Stimulated activated CD8-positive, alpha-beta memory T cell treated with anti-CD3 and anti-CD28 coated beads, Interleukin-2, amount 100 ng/mL, for 1 hour (primary cell): ENCODE measurements at places on chromosomes 16 and 17.
A peak's percentile ranks its signal among the peaks of the same experiment; 100 is the strongest.

GRCh38 chr17:64749306-64749705 lies 87.2 kb upstream of the SMURF2 start:
- DNase-seq: no peak

DNA sequence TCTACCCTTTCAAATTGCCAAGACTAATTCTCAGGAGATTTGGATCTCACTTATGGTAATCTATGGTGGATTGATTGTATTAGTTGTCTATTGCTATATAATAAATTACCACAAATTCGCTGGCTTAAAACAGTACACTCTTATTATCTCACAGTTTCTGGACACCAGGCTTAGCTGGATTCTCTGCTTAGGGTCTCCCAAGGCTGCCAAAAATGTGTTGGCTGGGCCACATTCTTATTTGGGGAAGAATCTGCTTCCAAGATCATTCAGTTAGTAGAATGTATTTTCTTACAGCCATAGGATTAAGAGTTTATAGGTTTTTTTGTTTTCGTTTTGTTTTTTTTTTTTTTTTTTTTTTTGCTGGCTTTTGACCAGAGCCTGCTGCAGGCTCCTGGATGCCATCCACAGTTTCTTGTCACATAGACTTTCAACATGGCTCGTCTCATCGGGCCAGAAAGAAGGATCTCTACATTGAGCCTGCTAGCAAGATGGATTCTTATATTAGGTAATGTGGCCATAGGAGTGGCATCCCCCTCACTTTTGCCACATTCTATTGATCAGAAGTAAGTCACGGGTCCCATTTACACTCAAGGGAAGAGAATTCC lies 415.3 kb downstream of the KIF2B start:
- no peak for DNase-seq

- DNase-seq: no peak
Observed at GRCh38 chr16:48318630-48319029, 66.6 kb downstream of the SIAH1 start.

GRCh38 chr17:33976831-33977230 lies 278.3 kb upstream of the CCL2 start:
- no peak for DNase-seq

DNA sequence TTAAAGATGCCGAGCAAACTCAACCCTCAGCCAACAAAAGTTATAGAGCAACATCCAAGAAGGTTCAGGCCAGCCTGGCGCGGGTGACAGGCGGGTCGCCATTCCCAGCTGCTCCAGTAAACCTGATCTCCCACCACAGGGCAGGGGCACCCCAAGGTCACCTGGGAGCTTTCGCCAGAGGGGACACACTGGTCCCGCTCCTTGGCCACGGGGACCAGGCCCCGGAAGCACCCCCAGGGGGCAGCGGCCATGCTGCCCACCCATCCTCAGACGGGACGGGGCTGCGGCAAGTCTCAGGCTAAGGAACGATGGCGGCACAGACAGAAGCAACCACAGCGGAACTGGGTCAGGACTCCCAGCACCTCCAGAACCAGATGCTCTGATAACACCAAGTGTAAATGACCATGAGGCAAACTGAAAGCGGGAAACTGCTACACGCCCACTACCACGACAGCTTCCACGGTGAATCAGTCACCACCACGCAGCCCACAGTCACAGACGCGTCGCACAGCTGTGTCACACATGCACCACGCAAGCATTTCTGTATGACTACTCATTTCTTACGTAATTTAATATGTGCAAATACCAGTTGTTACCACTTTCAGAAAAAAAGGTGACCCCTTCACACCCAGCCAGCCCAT lies 14.1 kb upstream of the CCDC154 start:
- no peak for DNase-seq

- DNase-seq: peak; percentile 31
Observed at GRCh38 chr17:29176558-29177351, 3.4 kb downstream of the MYO18A start.

DNA sequence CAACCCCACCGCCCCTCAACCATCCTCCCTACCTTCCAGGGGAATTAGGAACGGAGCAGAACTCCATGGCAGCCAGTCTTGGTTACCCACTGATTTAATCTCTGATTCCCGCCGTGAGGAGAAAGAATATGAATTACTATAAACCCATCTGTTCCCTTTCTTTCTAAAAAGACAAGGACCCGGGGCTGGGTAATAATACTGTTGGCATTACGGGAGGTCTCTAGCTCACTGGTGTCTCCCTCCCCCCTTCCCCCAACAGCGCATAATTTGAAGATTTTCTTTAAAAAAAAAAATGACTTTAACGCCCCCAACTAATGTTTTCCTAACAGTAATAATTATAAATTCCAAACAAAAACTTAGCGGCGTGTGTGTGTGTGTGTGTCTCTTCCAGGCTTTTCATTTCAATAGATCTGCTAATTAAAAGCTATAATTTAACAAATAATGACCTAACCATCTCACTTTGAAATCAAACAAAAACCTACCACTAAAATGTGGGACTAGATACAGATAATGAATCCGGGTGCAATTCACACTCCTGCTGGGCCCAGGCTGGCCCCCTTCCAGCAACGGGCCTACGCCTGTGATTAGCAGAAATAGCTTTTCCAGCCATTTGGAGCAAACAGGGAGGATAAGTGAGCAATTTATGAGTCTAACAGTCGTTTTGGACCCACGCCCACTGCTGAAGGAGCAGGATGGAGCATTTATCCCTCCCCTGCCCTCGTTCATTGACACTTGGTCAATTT lies 18.2 kb upstream of the BHLHA9 start:
- DNase-seq: no peak

GRCh38 chr17:75876938-75877751 lies 1.2 kb downstream of the TRIM47 start:
- DNase-seq: no peak

GRCh38 chr17:60443713-60444112 lies 21.4 kb downstream of the CHCT1 start:
- DNase-seq: no peak

GRCh38 chr17:66547151-66547865 lies 244.9 kb downstream of the PRKCA start:
- DNase-seq: no peak

DNA sequence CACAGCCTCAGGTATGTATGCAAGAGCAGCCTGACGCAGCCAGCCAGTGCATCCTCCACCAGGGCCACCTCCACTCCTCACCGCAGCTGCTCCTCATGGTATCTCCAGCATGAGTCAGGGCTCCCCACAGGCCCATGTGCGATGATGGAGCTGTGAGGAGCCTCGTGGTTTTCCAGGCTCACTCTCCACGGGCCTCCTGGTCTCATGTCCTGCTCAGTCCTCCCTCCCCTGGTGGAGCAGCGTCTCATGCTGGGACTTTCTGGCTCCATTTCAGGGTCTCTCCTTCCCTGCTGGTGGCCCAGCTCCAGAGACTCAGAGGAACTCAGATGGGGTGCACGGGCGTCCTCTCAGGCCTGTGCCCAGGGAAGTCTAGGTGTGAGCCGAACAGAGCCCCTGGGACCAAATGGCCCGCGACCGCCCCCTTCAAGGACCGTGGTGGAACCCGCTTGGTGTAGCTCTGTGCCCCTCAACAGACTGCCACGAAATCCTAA lies 70.4 kb downstream of the METRNL start:
- DNase-seq: no peak

GRCh38 chr16:525123-525519 lies 2.4 kb upstream of the CAPN15 start:
- no peak for DNase-seq

GRCh38 chr16:4019371-4019791 lies 96.9 kb downstream of the ADCY9 start:
- DNase-seq: no peak

DNA sequence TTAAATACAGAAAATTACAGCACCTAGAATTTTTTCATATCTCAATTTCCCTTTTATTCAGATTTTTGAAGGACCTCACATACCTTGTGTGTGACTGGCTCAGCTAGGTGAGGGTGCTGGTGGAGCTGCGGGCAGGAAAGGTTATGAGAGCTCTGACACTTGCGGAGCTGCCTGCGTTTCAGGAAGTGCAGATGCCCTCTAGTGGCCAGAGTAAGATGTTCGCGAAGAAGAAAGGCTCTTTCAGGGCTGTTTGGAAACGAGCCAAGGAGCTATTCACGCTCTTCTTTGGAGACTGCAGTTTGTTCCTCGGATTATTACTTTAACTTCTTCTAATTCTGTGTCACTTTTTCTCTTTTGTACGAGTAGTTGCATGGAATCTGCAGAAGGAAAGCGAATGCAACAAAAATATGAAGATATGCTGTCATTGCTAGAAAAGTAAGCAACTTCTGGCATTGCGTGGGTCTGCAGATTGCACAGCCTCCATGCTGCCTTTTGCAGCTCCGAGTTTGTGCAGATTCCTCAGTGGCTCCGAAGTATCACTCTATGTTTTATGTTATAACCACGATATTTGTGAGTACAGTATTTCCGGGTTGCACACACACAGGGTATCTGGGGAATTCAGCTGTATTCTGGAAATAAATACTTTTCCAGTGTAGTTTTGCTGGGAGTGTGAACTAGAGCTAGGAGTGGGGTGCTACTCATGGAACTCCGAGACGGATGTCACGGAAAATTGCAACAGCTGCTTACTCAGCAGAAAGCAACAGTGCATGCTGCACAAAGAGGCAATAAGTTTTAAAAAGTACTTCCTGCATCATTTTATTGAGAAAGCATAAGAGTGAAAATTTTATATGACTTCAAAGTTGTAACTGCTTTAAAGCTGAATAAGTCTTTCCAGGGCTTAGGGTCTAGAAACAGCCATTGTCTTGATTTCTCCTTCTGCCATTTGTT lies 46.3 kb downstream of the DNAH9 start:
- DNase-seq: no peak

- DNase-seq: no peak
Observed at GRCh38 chr17:66957951-66958579, 6.4 kb upstream of the CACNG4 start.

- no peak for DNase-seq
Observed at GRCh38 chr16:7271486-7271885, 61.2 kb upstream of the RBFOX1 start.

DNA sequence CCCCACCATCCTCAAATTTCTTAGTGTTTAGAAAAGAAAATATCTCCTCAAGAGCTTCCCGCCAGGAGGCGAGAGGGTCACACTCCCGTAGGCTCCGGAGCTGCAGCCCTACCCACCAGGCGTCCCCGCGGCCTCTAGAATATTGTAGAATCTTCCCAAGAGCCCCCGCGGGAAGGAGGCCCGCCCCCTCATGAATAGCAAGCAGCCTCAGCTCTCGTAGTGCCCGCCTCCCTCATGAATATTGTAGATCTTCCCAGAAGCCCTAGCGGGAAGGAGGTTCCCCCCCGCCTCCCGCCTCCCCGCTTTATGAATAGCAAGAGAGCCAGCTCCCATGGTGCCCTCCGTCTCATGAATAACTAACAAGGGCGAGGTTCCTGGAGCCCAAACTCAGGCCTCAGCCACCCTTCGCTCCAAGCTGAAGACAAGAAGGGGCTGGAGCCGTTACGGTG lies at the start of gene FBXO47:
Gene FBXO47, minus strand, starts transcription at position 114 of the 449 bp plus-strand sequence. CDS start 4,378 bp downstream, outside the sequence.
- DNase-seq: peak; percentile 57

GRCh38 chr17:63988741-63989621 lies 9.2 kb upstream of the PRR29 start:
- DNase-seq: no peak

DNA sequence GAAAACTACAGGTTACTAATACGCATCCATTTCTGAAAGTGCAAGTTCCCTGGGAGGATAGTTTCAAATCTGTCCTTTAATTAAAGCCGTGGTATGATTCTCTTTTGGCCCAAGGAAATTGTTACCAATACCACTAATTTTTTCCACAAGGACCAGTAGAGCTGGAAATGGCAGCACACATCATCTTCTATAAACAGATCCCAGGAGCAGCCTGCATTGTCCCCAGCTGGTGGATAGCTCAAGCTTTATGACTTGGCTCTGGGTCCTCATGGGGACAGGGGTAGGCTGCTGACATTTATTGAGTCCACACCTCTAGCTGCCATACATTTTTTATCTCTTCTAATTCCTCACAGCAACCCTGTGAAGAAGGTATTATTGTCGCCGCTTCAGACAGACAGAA lies 35.8 kb upstream of the BHLHA9 start:
- DNase-seq: no peak

DNA sequence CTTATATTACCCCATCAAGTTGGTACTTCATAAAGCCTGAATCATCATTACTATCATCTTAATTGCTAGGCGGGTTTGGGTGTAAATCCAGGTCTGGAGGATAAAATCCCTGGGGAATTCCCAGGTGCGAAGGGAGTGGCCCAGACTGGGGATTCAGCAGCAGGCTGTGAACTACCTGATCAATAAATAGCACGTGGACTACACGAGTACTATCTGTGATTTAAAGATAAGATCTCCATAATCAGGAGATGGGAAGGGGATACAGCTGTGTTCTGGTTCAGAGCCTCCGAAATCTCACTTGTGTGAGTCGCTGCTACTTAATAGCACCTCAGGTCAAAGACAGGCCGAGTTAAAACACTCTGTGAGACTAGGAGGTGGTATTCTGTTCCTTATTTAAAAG lies 512.6 kb upstream of the ZFHX3 start:
- no peak for DNase-seq

- DNase-seq: no peak
Observed at GRCh38 chr17:1714427-1714979, 4.3 kb upstream of the TLCD2 start.

- no peak for DNase-seq
Observed at GRCh38 chr17:80942423-80943345, 49.0 kb upstream of the CHMP6 start.

- no peak for DNase-seq
Observed at GRCh38 chr16:14470788-14471187, 159.3 kb downstream of the PARN start.

DNA sequence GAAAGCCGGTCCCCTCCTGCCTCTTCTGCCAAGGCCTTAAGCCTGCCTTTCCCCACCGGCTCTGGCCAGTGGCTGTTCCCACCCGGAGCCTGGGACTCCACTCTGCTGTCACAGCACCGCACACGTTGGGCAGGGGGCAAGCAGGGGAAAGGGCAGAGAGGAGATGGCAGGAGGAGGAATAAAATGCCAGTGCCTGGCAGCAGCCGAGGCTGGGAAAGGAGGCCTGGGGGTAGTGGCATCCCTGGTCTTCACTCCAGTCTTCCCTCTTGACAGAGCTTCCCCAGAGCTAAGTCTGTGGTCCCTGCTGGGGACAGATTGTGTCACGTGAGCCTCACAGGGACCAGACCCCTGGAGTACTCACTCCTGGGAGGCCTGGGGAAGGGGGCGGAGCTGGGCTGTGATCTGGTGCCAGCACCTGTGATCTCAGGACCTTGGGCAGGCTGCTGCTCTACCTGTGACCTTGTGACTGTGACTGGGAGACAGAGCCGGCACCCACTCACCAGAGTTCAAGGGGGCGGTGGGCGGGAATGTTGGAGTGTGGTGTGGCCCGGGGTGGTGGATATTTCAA lies 97.2 kb upstream of the GSE1 start:
- DNase-seq: no peak

DNA sequence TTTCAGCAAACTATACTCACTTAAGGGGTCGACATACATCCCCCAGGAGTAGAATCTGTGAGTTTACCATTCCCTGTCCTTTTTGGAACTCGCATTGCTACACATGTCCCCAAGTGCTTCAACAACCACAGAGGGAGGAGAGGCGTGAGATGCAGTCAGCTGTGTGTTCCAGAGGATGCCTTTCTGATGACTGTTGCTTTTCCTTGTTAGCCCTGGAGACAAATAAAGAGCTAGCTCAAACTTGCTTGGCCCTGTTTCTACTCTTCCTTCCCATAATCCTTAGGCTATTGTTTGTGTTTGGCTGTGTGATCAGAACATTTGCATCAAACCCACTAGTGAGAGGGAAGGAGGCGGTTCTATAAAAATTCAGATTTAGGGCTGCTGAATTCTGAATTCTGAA lies 264.0 kb downstream of the ENGASE start:
- no peak for DNase-seq

- DNase-seq: no peak
Observed at GRCh38 chr17:79305768-79306423, 231.3 kb downstream of the ENGASE start.

GRCh38 chr16:50308237-50308965 lies 42.0 kb downstream of the ADCY7 start:
- DNase-seq: no peak
